ENCODE measurements at places on chromosomes 11 and 22.

- no peak for DNase-seq
Measured at GRCh38 chr11:134401825-134402809, 9.9 kb downstream of the B3GAT1 start.

- DNase-seq = no peak
Measured at GRCh38 chr11:63868399-63869064, 29.6 kb downstream of the MARK2 start.

GRCh38 chr11:19032990-19033389, 27.5 kb downstream of the MRGPRX2 start:
- no peak for DNase-seq

GRCh38 chr11:105245781-105246315, 106.3 kb upstream of the CARD18 start:
- DNase-seq = no peak

Measured in activated CD4-positive, alpha-beta memory T cell treated with anti-CD3 and anti-CD28 coated beads for 36 hours (primary cell).